ENCODE measurements at places on chromosomes 1 and 21. TPM values are rescaled to one million over a fixed set of nuclear protein-coding genes. Genes with fewer than 3 reads are reported as not detected.

Gene TSSK3
- polyA plus RNA-seq, result not detected

Gene FCRL4
- not detected for polyA plus RNA-seq

Gene C4BPB
- not detected for polyA plus RNA-seq

Gene FAM72B
- 2.0 TPM for polyA plus RNA-seq

All from neural cell (in vitro differentiated cells).